ENCODE measurements at places on chromosomes 3 and 15.

DNA sequence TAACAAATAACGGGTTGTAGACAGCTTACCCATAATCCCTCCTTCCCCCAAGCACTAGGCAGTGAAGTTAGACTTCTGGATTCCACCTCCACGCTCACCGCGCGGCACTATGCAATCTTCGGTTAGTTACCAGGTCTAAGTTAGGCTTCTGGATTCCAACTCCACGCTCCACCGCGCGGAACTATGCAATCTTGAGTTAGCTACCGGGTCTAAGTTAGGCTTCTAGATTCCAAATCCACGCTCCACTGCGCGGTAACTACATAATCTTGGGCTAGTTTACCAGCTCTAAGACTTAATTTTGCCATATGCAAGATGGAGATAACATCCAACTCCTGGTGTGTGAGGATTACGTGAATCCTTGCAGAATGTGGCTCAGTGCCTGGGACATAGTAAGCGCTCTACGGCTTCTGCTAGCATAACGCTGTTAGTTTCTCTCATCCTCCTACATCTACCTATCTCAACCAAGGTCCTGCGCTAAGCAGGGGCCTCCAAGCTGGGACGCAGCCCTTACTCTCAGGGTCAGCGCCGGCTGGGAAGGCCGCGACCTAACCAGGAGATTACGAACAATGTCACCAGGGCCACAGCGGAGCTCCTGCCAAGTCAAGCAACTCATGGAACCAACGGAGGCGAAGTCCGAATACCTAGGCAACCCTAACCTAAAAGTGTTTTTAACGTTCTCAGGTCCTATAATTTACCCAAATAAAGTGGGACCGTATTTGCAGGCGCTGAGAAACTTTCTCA lies 497 bp upstream of the RPLP1 start:
- peak; percentile 20 for DNase-seq

- DNase-seq = no peak
Observed at GRCh38 chr3:145088917-145089316, 1072.1 kb downstream of the PLOD2 start.

- no peak for DNase-seq
Observed at GRCh38 chr3:182592747-182593146, 200.6 kb upstream of the ATP11B start.

- peak; percentile 32 for DNase-seq
Observed at GRCh38 chr3:165837058-165837525, at the start of gene BCHE. Gene BCHE, minus strand, starts transcription at chr3:165837423. Its CDS starts 6,390 bp downstream, at chr3:165831033.

DNA sequence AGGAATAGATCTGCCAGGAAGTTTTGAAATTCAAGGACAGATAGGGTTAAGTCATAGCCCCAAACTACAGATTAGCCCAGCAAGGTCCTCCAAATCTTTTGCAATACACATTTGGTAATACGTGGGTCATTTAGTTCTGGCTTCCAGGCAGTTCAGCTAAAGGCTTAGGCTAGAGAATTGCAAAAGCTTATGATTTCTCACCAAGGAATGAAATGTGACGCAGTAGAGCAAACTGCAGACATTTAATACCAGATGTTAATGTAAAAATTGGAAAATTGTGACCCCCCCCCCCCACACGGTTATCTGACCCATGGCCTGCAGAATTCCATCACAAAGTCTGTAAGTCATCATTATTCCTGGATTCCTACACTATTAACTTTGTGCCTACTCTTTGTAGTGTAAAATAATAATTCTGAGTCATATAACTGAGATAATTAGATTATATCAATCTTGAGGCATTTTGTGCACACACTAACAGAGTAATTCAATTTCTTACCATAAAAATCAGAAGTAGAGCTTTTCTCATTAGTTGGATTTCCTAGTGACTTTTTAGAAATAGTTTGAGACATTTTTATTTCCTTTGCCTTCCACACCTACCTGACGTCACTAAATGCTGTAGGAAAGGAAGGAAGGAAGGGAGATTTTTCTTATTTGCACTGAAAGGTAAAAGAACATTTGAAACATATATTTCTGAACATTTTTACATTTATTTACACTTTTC lies 235.2 kb downstream of the DTWD1 start:
- no peak for DNase-seq
